ENCODE measurements at places on chromosomes 16 and 17.
A peak's percentile ranks its signal among the peaks of the same experiment; 100 is the strongest.

GRCh38 chr17:78842881-78843565, 2.4 kb upstream of the USP36 start:
- H3K4me3 ChIP-seq = no peak overlapping the region
- no peak overlapping the region for H3K27ac ChIP-seq
- no peaks in the 10 kb centered on the region for H3K27me3 ChIP-seq
- peaks cover 24% of the 10 kb centered on the region for H3K4me1 ChIP-seq
- peaks cover 39% of the 10 kb centered on the region for H3K36me3 ChIP-seq
- DNase-seq = peak; percentile 63

- no peaks in the 10 kb centered on the region for H3K27me3 ChIP-seq
- no peaks in the 10 kb centered on the region for H3K4me1 ChIP-seq
- H3K4me3 ChIP-seq = no peak overlapping the region
- no peak for DNase-seq
Measured at GRCh38 chr16:25134166-25134700, 22.7 kb downstream of the LCMT1 start.

DNA sequence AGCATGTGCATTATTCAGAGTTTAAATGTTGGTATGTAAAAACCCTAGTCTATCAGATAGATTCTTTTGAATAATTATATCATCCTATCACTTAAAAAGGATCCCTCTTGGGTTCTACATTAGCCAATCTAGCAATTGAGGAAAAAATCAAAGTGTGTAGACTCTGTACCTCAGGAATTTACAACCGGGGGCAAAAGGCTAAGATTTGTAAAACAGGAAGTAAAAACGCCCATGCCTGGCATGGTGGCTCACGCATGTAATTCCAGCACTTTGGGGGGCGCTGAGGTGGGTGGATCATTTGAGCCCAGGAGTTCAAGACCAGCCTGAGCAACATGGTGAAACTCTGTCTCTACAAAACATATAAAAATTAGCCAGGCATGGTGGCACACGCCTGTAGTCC, 58.6 kb downstream of the SLC6A4 start:
- DNase-seq = no peak
- no peaks in the 10 kb centered on the region for H3K4me1 ChIP-seq
- H3K36me3 ChIP-seq = peaks cover 75% of the 10 kb centered on the region
- no peak overlapping the region for H3K4me3 ChIP-seq
- H3K27ac ChIP-seq = no peak overlapping the region
- H3K27me3 ChIP-seq = no peaks in the 10 kb centered on the region

DNA sequence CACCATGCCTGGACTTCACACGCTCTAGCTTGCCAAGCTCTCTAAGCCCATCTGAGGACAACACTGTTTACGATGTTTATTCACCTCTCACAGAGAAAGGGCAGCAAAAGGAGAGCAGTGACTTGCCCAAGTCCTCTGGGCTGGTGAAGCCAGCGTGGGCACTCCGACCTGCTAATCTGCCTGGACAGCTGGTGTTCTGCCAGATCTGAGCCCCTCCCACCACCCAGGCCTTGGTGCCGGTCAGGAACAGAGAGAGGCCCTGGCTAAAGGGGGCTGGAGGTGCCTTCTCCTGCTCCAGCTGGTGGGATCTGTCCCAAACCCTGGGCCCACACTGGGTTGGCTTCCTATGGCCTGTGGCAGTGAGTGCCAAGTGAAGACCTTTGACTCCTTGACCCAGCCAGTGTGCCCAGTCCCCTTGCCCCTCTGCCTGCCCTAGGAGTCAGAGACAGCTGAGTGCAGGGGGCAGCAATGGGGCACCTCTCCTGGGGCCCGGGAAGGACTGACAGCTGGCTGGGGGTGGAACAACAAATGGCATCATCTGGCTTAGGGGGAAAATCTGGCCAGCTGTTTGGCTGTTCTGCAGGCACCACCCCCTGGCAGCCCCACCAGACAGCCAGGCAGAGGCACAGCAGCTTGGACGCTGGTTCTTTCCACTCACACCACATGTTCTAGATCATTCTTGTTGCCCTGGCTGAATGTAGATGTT, 1.8 kb upstream of the SLC4A1 start:
- no peak overlapping the region for H3K27ac ChIP-seq
- H3K4me3 ChIP-seq = no peak overlapping the region
- peaks cover 10% of the 10 kb centered on the region for H3K27me3 ChIP-seq
- H3K36me3 ChIP-seq = peaks cover 6% of the 10 kb centered on the region

DNA sequence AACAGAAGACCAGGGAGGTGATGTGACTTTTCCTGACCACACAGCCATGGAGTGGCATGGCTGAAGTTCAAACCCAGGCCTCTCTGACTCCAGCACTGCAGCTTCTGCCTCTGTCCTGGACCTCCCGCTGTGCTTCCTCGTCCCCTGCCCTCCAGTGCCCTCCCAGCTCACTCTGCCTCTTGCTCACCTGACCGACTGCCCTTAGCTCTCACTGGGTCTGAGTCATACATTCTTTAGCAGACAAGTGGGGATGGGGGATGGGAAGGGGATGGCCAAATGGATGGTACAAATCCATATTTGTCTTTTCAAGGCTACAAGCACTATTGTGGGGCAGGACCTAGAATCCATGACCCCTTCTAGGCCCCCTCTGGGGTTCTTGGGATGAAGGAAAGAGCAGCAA, 33.0 kb downstream of the PITPNM3 start:
- H3K4me1 ChIP-seq = no peaks in the 10 kb centered on the region
- H3K4me3 ChIP-seq = no peak overlapping the region
- DNase-seq = no peak

- no peak for DNase-seq
- no peaks in the 10 kb centered on the region for H3K36me3 ChIP-seq
- peaks cover 19% of the 10 kb centered on the region for H3K27me3 ChIP-seq
- no peak overlapping the region for H3K27ac ChIP-seq
Measured at GRCh38 chr16:20303012-20303411, 24.3 kb downstream of the GP2 start.

DNA sequence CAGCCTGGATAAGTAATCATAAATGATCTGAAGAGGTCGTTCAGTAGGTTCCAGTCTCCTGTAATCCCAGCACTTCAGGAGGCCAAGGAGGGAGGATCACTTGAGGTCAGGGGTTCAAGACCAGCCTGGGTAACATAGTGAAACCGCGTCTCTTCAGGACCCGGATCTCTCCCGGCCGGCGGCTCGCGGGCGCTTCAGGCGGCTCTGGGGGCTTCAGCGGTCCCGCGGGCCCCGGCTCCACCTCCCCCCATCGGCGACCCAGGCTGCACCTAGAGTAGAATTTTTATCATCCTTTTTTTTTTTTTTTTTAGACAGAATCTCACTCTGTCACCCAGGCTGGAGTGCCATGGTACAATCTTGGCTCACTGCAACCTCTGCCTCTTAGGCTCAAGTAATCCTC, 95.9 kb downstream of the ABCC12 start:
- H3K27ac ChIP-seq = no peak overlapping the region
- no peak for DNase-seq
- H3K36me3 ChIP-seq = no peaks in the 10 kb centered on the region
- H3K4me1 ChIP-seq = no peaks in the 10 kb centered on the region
- H3K27me3 ChIP-seq = peaks cover 10% of the 10 kb centered on the region
- no peak overlapping the region for H3K4me3 ChIP-seq

GRCh38 chr17:40536295-40537171, 28.7 kb downstream of the CCR7 start:
- H3K4me3 ChIP-seq = peak overlapping the region; percentile 22
- peaks cover 30% of the 10 kb centered on the region for H3K36me3 ChIP-seq
- DNase-seq = no peak
- peak overlapping the region; percentile 98 for H3K27ac ChIP-seq
- H3K27me3 ChIP-seq = no peaks in the 10 kb centered on the region

GRCh38 chr16:88591577-88592021, 21.4 kb downstream of the ZC3H18 start:
- no peak overlapping the region for H3K4me3 ChIP-seq
- H3K27ac ChIP-seq = peak overlapping the region; percentile 76
- no peaks in the 10 kb centered on the region for H3K27me3 ChIP-seq
- no peak for DNase-seq
- peaks cover 43% of the 10 kb centered on the region for H3K36me3 ChIP-seq

DNA sequence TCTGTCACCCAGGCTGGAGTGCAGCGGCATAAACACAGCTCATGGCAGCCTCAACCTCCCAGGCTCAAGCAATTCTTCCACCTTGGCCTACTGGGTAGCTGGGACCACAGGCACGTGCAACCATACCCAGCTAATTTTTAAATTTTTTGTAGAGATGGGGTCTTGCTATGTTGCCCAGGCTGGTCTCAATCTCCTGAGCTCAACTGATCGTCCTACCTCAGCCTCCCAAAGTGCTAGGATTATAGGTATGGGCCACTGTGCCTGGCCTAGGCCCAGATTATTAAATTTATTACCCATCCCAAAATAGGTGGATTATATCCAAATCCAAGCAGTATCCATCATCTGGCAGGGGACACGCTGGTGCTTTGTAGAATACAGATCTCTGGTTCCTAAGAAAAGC, 53.8 kb downstream of the METTL16 start:
- no peak for DNase-seq
- H3K27me3 ChIP-seq = no peaks in the 10 kb centered on the region
- no peaks in the 10 kb centered on the region for H3K4me1 ChIP-seq
- H3K4me3 ChIP-seq = no peak overlapping the region

- H3K27me3 ChIP-seq = peaks cover 9% of the 10 kb centered on the region
- no peak overlapping the region for H3K4me3 ChIP-seq
- H3K4me1 ChIP-seq = peaks cover 2% of the 10 kb centered on the region
- H3K36me3 ChIP-seq = peaks cover 4% of the 10 kb centered on the region
- DNase-seq = no peak
- no peak overlapping the region for H3K27ac ChIP-seq
Measured at GRCh38 chr17:67712375-67712774, 5.4 kb upstream of the NOL11 start.

- H3K4me3 ChIP-seq = no peak overlapping the region
- no peak overlapping the region for H3K27ac ChIP-seq
- DNase-seq = no peak
Measured at GRCh38 chr17:50059256-50059655, 3.3 kb downstream of the ITGA3 start.

DNA sequence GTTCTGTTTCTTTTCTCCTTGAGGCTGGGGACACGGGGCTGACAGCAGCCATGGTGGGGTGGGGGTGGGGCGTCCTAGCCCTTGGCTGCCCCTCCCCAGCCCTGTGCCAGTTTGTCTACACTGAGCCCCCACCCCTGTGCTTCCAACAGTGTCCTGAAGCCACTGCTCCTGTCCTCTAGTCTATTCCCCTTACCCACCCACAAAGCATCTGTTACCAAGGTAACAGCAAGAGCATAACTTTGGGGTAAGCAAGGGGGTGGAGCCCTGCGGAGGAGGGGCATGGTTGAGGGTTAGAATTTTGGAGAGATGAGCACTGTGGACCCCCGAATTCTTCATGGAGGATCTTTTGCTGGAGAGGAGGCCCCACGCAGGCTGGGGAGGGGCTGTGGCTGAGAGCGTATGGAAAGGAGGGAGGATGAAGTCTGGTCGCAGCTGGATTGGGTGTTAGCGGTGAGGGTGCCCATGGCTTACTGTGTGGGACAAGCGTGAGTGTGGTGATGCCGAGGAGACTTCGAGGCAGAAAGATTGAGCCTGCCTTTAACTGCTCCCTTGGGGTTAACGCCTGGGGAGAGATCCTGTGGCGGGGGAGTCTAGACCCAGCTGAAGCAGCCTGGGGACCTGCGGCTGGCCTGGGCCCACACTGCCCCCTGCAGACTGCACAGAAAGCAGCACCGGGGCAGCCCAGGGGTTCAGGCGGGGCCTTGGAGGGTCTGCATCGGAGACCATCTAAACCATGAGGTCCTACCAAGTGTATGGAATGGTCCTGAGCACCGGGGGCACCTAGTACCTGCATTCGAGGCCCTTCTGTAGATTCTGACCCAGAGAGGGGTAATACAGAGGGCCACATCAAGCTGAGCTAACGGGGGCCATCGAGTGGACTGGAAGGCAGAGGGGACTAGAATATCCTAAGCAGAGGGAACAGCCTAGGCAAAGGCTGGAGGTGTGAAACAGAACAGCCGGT, 6.1 kb upstream of the STAC2 start:
- DNase-seq = peak; percentile 63
- peaks cover 21% of the 10 kb centered on the region for H3K4me1 ChIP-seq
- no peaks in the 10 kb centered on the region for H3K36me3 ChIP-seq
- H3K27ac ChIP-seq = peak overlapping the region; percentile 48

DNA sequence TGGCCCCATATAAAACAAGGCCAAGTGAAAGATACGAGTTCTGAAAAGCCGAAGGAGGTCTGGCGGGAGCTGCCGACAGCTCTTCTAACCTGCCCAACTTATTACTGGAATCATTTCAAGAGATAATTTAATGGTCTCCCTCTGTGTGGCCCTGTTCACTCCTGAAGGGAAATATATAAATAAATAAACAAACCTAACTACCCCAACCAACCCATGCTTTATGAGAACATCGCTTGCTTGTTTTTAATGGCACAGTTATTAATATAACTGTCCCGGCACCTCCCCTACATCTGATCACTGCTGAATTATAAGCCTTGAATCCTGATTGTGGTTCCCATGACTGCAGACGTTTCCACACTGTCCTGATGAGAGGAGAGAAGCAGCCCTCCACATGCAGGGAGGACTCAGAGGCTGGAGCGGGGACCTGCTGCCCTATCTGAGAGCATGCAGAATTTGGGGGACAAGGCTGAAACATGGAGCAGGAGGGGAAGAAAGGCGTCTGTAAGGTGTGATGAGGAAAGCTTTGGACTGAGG, 22.2 kb downstream of the CDK5RAP3 start:
- peaks cover 13% of the 10 kb centered on the region for H3K27me3 ChIP-seq
- no peak overlapping the region for H3K27ac ChIP-seq
- no peak for DNase-seq
- H3K4me3 ChIP-seq = no peak overlapping the region
- no peaks in the 10 kb centered on the region for H3K36me3 ChIP-seq

DNA sequence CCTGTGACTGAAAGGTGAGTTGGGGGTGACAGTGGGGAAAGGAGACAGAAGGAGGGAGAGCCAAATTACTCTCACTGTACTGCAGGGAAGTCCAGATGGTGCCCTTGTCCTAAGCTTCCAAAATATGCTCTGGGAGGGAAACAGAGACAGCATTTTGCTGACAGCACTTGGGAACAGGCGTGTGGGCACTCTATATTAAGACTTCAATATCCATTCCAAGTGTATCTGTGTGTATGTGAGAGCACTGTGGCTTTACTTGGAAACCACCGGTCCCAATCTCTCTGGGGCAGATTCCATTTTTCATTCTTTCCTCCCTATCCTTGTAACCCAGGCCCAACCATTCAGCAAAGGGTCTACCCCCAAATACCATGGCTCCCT, 407.3 kb downstream of the UTP18 start:
- H3K36me3 ChIP-seq = no peaks in the 10 kb centered on the region
- no peak overlapping the region for H3K4me3 ChIP-seq
- DNase-seq = no peak
- H3K4me1 ChIP-seq = no peaks in the 10 kb centered on the region
- peaks cover 28% of the 10 kb centered on the region for H3K27me3 ChIP-seq

- peaks cover 8% of the 10 kb centered on the region for H3K36me3 ChIP-seq
- no peak for DNase-seq
- peaks cover 16% of the 10 kb centered on the region for H3K4me1 ChIP-seq
- H3K27ac ChIP-seq = peak overlapping the region; percentile 91
- H3K27me3 ChIP-seq = no peaks in the 10 kb centered on the region
Measured at GRCh38 chr17:27845264-27846041, 45.1 kb upstream of the NOS2 start.
